LNCaP clone FGC (cell line): ENCODE measurements at places on chromosomes 13 and 19.
A peak's percentile ranks its signal among the peaks of the same experiment; 100 is the strongest.

GRCh38 chr13:110664041-110664440 lies 41.9 kb downstream of the CARS2 start:
- no peak for DNase-seq

GRCh38 chr19:16591803-16592556 lies 19.8 kb upstream of the SLC35E1 start:
- no peak for DNase-seq

DNA sequence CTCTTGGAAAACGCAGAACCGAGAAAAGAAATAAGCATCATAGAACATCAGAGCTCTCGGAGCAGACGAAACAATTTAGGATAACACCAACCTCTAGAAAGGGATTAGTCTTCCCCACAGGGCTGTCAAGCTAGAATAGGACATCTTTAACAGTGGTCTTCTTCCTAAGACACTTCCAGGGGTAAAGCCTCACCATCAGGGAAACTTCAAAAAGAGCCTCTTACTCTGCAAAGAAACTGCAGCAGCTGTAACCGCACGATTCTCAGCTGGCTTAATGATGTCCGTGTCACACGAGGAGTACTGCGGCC lies 642 bp downstream of the ZNF571 start:
- DNase-seq, result no peak

DNA sequence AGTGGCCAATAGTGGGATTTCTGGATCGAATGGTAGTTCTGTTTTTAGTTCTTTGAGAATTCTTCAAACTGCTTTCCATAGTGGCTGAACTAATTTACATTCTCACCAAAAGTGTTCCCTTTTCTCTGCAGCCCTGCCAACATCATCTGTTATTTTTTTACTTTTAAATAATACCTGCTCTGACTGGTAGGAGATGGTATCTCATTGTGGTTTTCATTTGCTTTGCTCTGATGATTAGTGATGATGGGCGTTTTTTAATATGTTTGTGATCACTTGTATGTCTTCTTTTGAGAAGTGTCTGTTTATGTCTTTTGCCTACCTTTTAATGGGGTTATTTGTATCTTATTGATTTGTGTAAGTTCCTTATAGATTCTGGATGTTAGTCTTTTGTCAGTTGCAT lies 48.0 kb downstream of the RNASEH2B start:
- no peak for DNase-seq

GRCh38 chr13:45296259-45296658 lies 44.7 kb downstream of the TPT1 start:
- DNase-seq, result no peak

DNA sequence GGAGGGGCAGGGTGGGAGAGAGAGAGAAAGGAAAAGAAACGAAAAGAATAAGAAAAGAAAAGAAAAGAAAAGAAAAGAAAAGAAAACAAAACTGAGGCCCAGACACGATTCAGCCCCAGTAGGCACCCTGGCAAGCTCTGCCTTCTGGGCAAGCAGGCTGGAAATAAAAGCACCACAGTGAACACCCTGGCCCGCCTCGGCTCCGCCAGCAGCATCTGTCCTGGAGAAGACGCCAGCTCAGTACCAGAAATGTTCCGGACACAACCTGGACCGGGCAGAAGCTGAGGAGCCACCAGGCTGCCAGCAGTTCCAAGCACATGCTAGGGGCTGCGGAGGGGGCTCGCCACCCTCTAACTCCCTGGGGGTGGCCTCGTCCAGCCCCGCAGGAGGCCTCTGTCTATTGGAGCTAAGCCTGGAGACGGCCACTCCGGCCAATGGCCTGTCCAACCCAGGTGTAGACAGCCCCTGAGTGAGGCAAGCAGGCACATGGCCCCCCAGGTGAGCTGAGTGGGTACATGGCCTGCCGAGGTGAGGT lies 11.4 kb upstream of the CPAMD8 start:
- DNase-seq, result no peak

DNA sequence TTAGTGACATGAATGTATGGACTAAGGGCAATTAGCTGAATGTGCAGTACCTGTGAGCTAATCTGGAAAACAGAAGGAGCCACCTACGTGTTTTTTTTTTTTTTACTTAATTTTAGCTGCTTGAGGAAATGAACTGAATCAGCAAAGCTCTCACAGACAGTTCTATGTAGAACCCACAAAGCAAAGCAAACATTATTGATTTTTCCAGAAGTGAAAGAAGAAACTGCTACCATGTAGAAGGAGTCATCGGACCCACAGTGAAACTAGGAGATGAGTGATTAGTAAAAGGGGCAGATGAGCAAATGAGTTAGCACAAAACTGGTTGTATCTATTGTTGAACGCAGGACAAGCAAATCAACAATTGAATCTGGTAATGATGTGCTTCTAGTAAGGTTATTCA lies 94.1 kb upstream of the SLC7A1 start:
- no peak for DNase-seq

DNA sequence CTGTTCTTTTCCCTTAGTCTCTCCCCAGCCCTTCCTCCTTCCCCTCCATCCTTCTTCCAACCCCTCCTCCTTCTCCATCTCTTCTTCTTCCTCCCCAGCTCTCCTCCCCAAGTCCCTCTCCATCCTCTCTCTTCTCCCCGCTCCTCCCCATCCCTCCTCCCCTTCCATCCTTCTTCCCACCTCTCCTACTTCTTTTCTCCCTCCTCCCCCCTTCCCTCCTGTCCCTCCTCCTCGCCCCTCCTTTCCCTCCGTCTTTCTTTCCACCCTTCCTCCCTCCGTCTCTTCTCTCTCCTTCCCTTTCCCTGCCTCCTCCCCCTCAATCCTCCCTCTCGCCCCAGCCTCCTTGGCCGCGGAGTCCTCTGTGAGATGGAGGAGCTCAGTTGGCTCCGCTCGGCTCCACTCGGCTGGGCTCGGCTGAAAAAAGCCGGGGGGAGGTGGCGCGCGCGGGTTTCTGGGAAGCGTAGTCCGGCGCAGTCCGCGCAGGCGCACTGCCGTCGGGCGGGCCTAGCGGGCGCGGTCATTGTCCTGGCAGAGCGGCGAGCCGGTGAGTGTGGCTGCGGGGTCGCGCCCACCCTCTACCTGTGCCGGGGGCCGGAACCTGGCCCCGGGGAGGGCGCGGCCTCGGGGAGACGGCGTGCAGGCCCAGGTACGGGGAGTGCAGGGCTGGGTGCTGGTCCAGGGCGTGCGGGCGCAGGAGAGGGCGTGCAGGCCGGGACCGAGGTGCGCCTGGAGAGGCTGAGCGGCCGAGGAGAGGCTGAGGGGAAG lies at the start of gene ZNF71:
Gene ZNF71, plus strand, starts transcription at position 520 of the 765 bp plus-strand sequence. CDS start 6,257 bp downstream, outside the sequence.
- peak; percentile 44 for DNase-seq

- DNase-seq, result no peak
Observed at GRCh38 chr13:49925881-49926418, 10.2 kb downstream of the SPRYD7 start.

DNA sequence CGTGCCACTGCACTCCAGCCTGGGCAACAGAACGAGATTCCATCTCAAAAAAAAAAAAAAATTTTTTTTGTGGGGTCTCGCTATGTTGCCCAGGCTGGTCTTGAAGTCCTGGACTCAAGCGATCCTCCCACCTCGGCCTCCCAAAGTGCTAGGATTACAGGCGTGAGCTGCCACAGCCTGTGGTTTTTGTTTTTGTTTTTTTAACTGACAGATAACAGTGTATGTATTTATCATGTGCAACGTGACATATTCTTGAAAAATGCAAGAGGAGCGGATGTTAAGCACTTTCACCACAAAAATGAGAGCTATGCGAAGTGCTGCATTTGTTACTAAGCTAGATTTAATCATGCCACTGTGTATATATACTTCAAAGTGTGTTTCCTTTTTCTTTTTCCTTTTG lies 49.0 kb downstream of the ARHGEF18 start:
- no peak for DNase-seq

DNA sequence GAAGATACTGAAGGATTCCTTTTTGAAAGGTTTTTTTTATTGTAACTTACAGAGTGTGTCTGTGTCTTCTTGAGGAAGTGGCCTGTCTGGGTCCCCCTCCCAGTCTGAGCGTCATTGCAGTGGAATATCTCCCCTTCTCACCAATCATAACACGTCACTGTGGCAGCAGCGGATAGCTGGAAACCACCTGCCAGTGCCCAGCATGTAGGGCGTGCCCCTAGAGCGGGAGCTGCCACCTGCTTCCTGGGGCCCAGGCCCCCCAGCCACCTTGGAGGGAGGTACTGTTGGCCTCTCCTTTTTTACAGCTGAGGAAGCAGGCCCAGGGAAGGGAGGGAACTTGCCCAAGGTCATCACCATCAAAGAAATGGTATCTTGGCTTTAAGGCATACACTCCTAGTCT lies 4.6 kb upstream of the DNM2 start:
- DNase-seq, result no peak

DNA sequence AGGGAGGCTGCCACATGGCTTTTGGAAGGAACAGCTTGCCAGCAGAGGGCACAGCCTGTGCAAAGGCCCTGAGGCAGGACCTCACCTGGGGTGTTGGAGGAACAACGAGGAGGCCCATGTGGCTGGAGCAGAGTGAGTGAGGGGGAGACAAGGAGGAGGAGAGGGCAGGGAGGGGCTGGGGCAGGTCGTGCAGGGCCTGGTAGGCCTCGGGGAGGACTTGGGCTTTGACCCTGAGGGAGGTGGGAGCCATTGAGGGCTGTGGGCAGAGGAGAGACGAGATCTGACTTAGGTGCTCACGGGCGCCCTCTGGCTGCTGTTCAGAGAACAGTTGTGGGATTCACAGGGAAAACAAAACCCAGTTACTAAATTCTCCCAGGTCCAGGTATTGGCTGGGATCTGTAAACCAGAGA lies 25.2 kb downstream of the ZNRF4 start:
- DNase-seq, result no peak

DNA sequence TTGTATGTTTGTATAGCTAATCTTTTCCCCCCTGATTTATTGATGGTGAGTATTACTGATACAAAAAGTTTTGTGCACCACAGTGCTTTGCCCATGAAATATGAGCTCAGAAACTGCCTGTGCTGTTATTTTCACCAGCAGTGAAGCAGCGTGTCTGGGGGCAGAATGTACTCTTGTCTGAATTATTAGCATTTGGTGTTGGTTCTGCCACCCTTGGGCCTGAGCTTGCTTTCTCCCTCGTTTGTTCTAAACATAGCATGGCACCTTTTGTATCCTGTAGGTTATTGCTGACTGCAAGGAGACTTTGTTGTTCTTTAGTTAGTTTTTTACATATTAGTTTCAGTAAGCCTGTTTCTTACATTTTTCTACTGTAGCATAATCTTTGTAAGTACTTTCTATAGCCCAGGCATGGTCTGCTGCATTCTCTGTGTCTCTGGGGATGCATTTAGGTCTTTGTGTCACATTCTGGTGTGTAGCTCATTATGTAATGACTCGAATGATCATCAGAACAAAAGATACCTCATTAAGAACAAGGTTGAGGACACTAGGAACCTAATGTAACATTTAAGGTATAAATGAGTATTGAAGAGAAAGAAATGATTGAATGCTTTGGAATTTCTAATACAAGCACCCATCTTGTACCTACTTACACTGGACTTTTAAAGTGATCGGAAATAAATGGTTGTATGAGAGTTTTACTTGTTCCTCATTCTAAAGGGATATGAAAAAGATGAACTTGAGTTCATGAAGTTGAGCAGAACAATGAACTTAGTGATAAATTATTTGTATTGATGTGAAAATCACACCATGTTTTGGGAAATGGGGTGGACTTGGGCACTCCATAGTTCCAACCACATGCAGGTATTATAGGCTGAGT lies 50.3 kb upstream of the GPI start:
- no peak for DNase-seq

DNA sequence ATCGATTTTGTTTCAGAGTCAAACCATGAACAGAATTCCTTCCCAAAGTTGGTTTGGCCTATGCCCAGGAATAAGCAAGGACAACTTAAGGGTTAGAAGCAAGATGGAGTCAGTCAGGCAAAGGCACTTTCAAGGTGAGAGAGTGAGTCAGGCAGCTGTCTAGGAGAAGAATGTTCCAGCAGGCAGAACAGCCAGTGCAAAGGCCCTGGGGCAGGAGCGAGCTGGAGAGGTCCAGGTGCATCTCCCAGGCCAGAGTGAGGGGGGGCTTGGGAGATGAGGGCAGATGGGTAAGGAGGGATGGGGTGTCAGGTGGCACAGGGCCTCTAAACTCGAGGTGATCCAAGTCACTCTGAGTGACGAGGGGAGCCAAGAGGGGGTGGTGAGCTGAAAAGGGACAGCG lies 9.2 kb upstream of the GRWD1 start:
- DNase-seq, result no peak

GRCh38 chr13:37968555-37968954 lies 99.0 kb upstream of the TRPC4 start:
- DNase-seq, result no peak

DNA sequence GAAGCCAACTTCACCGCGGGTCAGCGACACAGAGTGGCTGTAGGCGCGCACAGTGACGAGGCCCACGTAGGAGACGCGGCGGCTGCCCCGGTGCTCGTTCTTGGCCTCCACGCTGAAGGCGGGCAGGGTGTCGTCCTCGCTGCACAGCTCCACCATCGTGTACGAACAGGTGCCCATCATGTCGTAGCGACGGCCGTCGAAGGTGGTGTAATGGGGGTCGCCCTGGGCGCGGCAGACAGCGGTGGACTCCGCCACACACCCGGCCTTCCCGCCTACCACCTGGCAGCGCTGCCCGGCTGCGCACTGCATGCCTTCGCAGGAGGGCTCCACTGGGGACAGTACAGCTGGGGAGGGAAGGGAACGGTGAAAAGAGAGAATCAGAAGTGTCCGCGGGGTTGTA lies 10.0 kb downstream of the FCGBP start:
- DNase-seq, result no peak

- no peak for DNase-seq
Observed at GRCh38 chr13:113622791-113623490, 35.1 kb downstream of the ATP4B start.

- no peak for DNase-seq
Observed at GRCh38 chr13:43153436-43154090, 130.2 kb downstream of the DNAJC15 start.

- no peak for DNase-seq
Observed at GRCh38 chr13:82011355-82011754, 1670.4 kb upstream of the SPRY2 start.

DNA sequence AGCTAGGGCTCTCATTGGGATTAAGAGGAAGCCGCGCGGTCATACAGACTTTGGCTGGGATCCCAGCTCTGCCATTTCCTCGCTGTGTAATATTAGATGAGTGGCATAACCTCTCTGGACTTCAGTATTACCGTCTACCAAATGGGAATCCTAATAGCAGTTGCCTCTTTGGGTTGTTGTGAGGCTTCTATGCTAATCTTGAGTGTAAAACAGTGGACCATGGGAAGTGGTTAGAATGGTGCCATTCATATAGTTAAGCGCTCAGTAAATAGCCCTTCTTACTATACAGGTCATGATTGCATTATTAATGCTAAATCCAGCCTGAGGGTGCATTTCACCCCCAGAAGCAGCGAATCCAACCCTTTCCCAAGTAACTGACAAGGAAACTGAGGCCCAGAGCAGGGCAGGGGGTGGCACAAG lies 566 bp upstream of the OPA3 start:
- DNase-seq, result no peak

GRCh38 chr13:43848001-43848649 lies 31.4 kb downstream of the CCDC122 start:
- no peak for DNase-seq

DNA sequence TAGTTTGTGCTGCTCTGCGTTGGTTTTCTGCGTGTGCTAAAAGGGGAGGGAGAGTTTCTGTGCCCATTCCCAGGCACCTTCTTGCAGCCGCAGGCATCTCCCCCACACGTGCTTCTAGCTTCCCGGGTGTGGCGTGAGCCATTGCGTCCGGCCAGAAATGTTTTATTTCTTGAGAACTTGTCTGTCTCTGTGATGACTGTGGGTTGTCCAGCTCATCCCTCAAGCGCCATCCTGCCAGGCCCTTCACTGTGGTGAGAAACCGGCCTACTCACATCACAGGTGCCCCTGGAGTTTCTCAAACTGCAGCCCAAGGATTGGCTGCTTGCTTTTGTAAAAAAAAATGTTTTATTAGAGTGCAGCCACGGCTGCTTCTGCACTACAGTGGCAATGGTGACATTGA lies 24.2 kb downstream of the EPN1 start:
- DNase-seq, result no peak
